MCF 10A (cell line): ENCODE measurements at places on chromosomes 16 and 17.

DNA sequence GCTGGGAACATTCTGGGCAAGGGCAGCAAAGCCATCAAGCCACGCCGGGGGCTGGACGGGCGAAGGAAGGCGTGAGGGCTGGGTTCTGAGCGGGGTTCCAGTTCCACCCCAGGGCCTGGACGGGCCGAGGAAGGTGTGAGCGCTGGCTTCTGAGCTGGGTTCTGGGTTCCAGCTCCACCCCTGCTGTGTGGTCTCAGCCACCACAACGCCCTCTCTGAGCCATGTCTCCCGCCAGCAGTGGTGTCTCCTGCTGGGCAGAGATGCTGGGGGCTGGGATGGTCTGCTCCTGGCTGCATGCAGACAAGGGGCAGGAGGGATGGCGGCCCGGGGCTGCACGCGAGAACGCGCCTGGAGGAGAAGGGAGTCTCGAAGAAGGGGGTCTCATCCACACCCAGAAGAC lies 3.9 kb upstream of the CPNE7 start:
- DNase-seq: no peak

- no peak for DNase-seq
Observed at GRCh38 chr16:88613293-88613692, 25.1 kb upstream of the IL17C start.

- peak; percentile 70 for DNase-seq
Observed at GRCh38 chr17:18968945-18969887, 17.3 kb downstream of the SLC5A10 start.

- no peak for DNase-seq
Observed at GRCh38 chr16:3637371-3637923, 17.0 kb upstream of the DNASE1 start.

DNA sequence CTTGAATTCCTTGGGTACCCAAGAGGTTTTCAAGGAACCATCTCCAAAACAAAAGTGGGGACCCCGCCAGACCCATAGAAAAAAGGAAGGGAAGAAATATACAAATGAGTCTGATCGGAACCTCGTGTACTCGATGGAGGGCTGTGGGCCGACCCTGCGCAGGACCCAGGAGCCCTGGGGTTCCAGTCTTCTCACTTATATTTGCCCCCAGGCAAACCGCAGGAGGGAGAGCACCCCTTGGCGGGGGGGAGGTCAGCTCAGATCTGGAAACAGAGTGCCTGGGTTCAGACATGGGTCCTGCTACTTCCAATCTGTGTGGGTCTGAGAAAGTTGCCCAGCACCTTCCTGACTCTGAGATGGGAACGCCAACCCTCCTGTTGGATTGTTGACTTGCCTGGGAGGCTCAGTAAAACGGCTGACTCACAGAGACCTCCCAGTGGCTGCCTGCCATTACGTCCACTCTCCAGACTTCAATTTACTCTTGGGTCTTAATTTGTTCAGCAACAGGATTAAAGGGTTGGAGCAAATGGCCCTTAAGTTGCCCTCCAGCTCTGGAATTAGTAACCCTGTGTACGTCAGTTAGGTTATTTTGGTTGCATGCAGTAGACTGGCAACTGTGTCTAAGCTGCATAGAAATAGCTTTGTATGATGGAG lies 24.9 kb upstream of the CACNG4 start:
- no peak for DNase-seq

DNA sequence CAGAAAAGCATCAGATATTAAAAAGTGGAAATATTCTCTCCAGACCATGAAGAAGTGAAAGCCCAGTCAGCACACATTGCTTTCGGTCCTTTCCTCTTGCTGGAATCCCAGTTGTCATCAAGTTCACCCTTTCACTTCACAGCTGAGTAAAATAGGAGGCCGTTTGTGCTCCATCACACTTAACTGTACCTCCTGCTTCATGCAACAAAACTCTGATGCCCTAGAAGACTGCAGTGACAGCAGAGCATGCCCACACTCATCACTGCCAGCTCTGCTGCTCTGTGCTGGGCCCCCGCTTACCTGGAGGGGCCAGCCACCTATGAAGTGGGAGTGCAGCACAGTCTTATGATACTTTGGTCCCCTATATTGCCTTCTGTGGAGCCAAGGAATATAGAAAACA lies 62.5 kb downstream of the N4BP1 start:
- no peak for DNase-seq

GRCh38 chr17:76501018-76501826 lies at the start of gene RHBDF2:
Gene RHBDF2 (minus strand): TSS chr17:76501423. CDS start chr17:76481524, 19,899 bp downstream.
- peak; percentile 84 for DNase-seq

DNA sequence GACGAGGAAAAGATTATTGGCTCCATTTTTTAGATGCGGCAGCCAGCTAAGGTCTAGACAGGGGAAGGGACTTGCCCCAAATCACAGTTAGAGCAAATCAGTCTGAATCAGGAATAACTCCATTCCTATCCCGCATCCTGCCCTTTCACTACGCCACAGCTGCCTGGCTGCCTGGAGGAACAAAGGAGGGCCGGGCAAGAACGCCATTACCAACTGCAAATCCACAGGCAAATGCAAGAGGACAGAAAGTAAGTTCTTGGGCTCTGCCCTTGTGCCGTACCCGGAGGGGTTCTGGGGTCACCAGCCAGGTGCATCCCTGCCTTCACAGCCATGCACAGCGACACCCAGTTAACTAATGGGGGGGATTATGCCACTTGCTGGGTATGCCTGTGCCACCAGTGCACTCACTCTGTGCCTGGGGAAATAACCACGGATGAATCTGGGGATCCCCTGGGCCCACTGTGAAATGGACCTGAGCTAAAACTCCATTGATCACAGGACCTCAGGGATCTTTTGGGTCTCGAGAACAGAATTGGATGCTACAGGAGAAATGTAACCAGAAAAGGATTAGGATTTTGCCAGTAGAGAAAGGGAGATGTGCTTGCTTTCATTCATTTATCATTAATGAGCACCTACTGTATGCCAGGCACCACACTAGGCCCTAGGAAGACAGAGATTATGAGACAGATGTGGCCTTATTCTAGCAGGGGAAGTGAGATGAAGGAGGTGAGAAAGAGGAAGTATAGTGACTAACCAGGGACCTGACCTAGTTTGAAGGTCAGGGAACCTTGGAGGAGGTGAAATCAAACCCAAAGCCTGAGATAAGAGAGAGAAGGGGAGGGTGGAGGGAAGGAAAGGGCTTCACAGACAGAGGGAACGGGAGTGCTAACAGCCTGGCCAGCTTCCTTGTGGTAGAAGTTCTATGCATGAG lies 17.7 kb downstream of the BCL7C start:
- DNase-seq: no peak

- no peak for DNase-seq
Observed at GRCh38 chr16:80063713-80064069, 463.2 kb upstream of the MAF start.

GRCh38 chr17:81734405-81735263 lies 22.6 kb downstream of the SLC25A10 start:
- DNase-seq: no peak
